ENCODE measurements at places on chromosomes 11 and 22.
A peak's percentile ranks its signal among the peaks of the same experiment; 100 is the strongest.

GRCh38 chr11:27293515-27294417 lies 69.2 kb downstream of the CCDC34 start:
- no peak for DNase-seq

- DNase-seq = no peak
Observed at GRCh38 chr11:59025097-59025496, 61.0 kb upstream of the GLYATL1B start.

GRCh38 chr11:79412761-79413160 lies 28.1 kb downstream of the TENM4 start:
- DNase-seq = no peak

GRCh38 chr11:133753150-133753549 lies 92.2 kb downstream of the SPATA19 start:
- no peak for DNase-seq

DNA sequence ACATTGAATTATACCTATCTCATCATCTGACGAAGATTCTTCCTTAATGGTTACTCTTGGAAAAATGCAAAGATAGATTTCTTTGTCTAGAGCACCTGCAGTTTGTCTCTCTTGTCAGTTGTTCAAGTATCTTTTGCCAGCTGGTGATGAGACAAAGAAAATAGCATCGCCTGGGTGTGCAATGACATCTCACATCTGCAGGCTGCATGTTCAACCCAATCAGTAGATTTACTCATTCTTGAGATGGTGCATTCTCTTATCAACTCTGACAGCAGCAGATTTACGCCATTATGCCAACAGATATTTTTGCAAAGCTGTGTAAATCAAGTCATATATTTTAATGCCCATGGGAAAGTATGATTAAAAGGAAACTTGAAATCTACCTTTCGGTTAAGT lies 164.6 kb upstream of the PDGFD start:
- DNase-seq = no peak

GRCh38 chr11:25943777-25944661 lies 387.9 kb upstream of the ANO3 start:
- DNase-seq = no peak

GRCh38 chr11:1153105-1153950 lies 4.4 kb upstream of the MUC5AC start:
- peak; percentile 50 for DNase-seq

- peak; percentile 60 for DNase-seq
Observed at GRCh38 chr11:119416606-119417580, 6.1 kb downstream of the THY1 start.

GRCh38 chr22:29635734-29636357 lies 32.4 kb downstream of the NF2 start:
- no peak for DNase-seq

DNA sequence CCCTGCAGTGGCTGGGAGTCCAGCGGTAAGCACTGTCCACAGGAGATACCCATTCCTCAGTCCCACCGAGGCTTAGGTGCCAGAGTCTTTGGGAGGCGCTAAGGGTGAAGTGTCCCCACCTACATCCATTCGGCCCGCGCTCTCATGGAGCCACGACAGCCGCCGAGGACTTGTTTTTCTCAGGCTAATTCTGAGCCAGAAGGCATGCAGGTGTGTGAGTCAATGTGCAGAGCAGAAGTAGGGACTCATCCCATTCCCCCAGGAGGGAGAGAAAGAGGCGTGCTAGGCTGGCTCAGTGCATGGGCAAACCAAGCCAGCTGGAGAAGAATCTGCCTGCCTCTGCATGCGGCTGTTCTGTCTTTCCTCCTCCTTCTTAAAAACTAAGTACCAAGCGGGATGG lies 46.6 kb downstream of the KCNC1 start:
- DNase-seq = no peak

DNA sequence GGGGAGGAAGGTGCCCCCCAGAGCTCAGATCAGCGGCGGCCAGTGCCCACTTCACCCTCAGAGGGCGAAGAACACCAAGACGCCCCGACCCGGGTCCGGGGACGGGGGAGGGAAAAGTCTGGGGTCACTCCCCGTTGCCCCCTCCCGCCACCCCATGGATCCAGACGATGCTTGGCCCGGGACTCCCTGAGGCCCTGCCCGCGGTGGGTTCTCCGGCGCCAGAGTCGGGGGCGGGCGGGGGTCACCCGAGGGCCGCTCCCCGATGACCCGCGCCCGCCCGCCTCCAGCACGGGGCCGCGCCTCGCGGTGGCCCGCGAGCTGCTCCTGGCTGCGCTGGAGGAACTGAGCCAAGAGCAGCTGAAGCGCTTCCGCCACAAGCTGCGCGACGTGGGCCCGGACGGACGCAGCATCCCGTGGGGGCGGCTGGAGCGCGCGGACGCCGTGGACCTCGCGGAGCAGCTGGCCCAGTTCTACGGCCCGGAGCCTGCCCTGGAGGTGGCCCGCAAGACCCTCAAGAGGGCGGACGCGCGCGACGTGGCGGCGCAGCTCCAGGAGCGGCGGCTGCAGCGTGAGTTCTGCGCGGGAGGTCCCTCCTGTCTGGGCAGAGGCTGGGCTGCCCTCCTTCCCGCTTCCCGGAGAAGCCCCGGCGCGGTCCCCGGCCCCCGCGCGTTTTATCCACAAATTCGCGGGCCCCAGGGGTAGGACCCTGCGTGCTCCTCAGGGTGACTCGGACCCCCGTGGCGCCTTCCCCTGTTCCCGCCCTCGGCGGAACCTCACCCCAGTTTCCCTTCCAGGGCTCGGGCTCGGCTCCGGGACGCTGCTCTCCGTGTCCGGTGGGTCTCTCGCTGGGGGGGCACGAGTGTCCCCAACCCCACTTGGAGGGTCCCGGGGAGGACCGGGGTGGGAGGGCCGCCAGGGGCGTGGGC lies 1.1 kb downstream of the NLRP6 start:
- DNase-seq = peak; percentile 27

- DNase-seq = no peak
Observed at GRCh38 chr11:131307506-131307905, 62.9 kb upstream of the NTM start.

- DNase-seq = no peak
Observed at GRCh38 chr11:126592496-126593410, 237.3 kb downstream of the ST3GAL4 start.

- DNase-seq = no peak
Observed at GRCh38 chr11:104665641-104666040, 232.6 kb downstream of the CASP12 start.

- DNase-seq = no peak
Observed at GRCh38 chr11:117273550-117274289, 17.4 kb upstream of the BACE1-AS start.

- no peak for DNase-seq
Observed at GRCh38 chr11:72740060-72740424, 12.2 kb downstream of the ARAP1 start.

DNA sequence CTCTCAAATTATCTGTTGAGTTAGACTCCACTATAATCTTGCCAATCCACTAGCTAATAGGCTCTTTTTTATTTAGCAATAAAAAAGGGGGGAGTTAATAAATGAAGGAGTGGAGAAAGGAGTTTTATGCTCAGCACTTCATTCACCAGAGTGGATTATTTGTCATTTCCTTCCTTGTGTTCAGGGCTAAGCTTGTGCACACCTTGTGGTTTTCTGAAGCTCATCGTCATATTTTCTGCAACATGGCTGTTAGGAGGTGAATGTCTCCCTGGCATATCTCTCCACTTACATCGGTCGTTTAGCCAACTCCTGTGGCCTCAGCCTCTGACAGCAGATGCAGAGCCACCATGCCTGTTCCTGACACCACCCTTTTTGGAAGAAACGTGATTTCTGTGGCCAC lies 83.9 kb upstream of the MTNR1B start:
- no peak for DNase-seq

DNA sequence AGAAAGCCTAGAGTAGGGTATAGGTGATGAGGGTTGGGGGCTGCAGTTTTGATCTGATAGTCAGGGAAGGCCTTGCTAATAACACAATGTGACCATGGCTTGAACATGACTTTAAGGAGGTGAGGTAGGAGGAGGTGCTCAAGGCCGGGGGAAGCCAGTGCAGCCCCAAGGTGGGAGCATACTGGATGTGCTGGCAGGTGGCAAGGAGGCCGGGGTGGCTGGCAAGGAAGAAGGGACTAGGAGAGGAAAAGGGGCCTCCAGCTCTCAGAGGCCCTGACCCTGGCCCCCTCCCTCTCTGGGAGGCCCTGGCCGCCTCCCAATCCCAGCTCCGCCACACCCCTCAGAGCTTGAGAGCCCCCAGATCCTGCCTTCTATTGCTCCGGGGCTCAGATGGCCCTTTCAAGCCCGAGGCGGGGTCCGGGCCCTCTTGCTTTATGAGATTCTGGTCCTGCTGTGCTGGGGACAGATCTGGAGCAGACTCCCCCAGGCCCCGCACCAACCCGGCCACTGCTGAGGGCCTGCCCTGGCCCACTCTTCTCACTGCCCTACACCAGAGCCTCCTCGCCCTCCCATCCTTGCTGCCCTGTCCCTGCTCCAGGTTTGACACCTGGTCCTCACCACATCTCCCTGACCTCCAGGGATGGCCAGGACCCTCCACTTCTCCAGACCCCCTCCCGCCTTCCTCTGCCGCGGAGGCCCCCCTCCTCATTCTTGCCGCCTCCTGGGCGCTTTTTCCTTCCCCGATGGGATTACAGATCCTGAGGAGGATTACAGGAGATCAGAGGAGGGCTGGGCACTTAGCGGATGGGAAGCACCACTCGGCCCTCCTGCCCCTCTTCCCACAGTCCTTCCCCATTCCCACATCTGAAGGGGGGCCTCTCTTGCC lies 1.8 kb downstream of the PITPNM1 start:
- no peak for DNase-seq

- peak; percentile 59 for DNase-seq
Observed at GRCh38 chr22:23180893-23181720, 798 bp downstream of the BCR start.

- DNase-seq = no peak
Observed at GRCh38 chr11:29255401-29255800, 761.4 kb downstream of the KCNA4 start.

- DNase-seq = peak; percentile 75
Observed at GRCh38 chr22:50674606-50675552, 2.3 kb downstream of the SHANK3 start.

DNA sequence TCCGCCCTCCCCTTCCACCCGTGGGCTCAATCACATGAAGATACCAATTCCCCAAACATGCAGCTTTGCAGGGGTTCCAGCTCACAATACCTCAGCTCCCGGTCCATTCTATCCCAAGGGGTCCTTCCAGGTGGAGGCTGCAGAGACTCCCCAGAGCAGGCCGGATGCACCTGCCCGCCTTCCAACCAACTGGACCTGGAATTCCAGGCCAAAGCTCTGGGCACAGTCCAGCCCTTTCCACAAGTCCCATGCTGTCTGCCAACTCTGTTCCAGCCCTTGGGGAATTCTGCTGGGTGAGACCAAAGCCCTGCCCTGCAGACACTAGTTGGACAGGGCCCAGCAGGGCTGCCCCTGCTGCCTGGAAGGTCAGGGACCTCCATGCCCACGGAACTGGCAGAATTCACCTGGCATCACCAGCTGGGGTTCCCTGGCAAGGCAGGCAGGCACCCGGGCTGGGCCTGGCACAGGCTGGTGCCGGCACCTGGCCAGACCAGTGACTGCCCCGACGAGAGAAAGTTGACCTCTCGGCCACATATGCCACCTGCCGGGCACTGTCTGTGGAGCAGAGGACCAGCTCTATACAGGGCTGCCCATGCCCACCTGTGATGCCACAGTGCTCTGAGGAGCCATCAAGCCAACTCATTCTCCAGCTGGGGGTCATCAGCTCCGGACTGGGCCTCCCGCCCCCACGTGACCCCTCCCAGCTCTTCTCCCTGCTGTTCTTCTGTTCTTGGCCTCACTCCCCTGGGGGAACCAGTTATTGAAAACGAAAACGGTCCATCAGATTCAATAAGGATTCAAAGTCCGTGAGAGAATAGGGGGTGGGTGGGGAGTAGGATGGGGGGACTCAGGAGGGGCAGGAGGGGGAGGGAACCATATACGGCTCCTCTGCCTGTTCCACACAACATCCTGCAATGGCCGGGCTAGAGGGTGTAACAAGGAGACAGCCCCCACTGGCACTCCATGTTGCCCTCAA lies 4.7 kb downstream of the SYT7 start:
- no peak for DNase-seq

DNA sequence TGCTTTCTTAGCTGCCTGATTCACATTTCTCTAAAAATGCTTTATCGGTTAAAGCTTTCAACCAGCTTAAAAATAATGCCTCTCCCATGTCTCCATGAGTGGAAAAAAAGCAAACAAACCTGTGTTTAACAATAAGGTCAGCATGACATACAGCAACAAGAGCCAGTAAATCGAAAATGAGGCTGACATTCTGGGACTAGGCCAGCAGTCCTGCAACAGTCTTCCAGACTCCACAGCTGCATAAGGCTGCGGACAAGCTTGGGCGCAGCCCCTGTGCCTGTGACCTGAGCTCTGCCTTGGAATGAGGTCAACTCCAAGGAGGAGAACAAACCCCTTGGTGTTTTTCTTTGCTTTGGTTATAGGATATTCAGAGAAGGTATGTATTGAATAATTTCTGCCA lies 95.5 kb downstream of the PGR start:
- no peak for DNase-seq

- DNase-seq = no peak
Observed at GRCh38 chr22:22783575-22783974, 104.0 kb upstream of the IGLL5 start.

DNA sequence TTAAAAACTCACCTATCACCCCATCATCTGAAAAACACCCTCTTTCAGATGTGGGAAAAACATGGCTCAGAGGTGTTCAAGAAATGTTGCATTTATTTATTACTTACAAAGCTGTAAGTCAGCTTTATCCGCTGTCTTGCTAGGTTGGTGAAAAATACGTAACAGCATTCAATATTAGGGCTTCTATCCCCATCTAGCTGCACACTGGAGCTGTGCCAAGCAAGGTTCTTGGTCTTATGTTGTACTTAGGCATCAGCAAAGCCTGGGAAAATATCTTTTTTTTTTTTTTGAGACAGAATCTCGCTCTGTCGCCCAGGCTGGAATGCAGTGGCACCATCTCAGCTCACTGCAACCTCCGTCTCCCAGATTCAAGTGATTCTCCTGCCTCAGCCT lies 7.5 kb downstream of the SERPING1 start:
- no peak for DNase-seq

GRCh38 chr11:108340973-108341372 lies 118.1 kb downstream of the ATM start:
- DNase-seq = no peak

DNA sequence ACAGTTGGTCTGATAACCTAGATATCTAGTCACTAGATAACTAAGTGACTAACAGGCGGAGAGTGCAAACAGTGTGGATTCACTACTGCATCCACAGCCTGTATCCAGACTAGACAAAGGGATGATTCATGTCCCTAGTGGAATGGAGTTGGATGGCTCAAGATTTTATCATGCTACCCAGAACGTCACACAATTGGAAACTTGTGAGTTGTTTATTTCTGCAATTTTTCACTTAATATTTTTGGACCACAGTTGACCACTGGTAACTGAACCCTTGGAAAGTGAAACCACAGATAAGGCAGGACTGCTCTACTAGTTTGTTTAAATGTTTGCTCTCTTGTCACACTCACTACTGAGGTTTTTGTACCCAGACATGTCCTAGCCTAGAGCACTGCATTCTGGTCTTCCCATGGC lies 76.0 kb downstream of the UBASH3B start:
- DNase-seq = no peak

GRCh38 chr11:46414466-46414796 lies 22.9 kb upstream of the CHRM4 start:
- DNase-seq = no peak

- DNase-seq = no peak
Observed at GRCh38 chr11:125333354-125334073, 162.6 kb downstream of the FEZ1 start.

- no peak for DNase-seq
Observed at GRCh38 chr22:40533712-40534378, 102.7 kb downstream of the MRTFA start.

- no peak for DNase-seq
Observed at GRCh38 chr11:87712391-87712790, 462.9 kb downstream of the RAB38 start.

- DNase-seq = no peak
Observed at GRCh38 chr22:23523713-23524112, 56.4 kb downstream of the IGLL1 start.
